ENCODE measurements at places on chromosomes 7 and 10.

DNA sequence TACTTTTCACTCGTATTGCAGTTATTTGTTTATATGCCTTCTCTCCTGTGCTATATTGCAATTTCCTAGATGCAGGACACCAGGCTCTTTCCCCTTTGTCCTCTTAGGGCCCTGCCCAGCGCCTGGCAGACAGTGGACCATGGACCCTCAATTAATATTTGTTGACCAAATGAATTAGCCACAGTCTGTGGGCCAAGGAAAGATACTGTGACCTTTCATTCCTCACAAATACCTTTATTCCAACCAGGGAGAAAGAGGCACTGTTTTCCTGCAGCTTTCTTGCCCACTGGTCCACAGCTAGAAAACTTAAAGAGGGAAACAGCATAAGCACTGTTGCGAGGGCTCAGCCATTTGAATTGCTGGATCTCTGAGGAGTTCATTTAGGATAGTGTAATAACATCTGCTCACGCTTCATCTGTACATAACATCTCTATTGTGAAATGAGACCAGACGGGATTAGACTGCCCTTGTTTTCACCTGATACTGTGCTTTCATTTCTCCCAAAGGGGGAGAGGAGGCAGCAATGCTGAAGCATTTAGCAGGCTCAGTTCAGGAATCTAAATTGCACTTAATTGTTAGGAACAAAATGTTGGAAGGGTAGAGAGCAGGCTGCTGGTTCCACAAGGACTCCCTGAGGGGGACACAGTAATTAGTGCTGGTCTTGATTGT, 46.7 kb downstream of the TNS3 start:
- no peaks in the 10 kb centered on the region for H3K4me1 ChIP-seq
- H3K36me3 ChIP-seq: no peaks in the 10 kb centered on the region
- H3K27me3 ChIP-seq: no peaks in the 10 kb centered on the region
- no peak overlapping the region for H3K27ac ChIP-seq

DNA sequence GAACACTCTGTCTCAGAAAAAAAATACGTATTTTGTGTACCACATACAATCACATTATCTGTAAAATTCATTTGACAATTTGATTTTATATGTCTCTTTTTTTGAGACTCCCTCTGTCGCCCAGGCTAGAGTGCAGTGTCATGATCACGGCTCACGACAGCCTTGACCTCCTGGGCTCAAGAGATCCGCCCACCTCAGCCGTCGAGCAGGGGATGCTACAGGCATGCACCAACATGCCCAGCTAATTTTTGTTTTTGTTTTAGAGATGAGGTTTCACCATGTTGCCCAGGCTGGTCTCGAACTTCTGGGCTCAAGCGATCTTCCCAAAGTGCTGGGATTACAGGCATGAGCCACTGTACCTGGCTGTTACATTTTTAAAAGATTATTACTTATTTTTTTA, 11.6 kb upstream of the BAZ1B start:
- no peaks in the 10 kb centered on the region for H3K27me3 ChIP-seq
- H3K27ac ChIP-seq: no peak overlapping the region
- H3K4me1 ChIP-seq: no peaks in the 10 kb centered on the region
- no peak overlapping the region for H3K4me3 ChIP-seq
- H3K36me3 ChIP-seq: peaks cover 29% of the 10 kb centered on the region
- DNase-seq: no peak

DNA sequence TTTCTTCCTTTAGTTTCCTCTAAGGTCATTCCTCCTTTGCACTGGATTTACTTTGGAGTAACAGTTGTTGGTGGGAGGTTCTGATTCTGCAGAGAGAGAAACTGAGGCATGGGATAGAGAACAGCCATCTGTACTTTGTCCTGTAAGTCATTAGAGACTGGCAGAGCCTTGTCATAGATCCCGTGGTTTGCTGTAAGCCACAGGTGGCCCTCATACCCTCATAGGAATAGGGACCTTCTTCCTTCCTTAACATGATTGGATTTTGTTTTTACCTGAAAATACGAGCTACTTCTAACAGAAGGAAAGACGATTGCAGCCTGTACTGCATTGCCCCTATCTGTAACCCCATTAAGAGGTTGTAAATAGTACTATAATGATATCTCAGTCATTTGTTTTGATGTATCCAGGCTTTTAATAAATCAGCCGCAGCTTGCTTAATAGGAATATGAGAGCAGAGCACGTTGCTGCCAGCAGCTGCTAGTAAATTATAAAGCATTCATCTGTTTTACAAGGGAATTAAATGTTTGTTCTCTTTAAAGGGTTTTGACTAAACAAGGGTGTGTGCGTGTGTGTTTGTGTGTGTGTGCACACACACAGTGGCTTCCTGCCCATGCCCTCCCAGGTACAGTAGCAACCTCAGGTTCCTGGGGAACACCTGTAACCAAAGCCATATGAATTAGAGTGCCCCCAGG, 249.8 kb downstream of the AUTS2 start:
- no peak overlapping the region for H3K4me3 ChIP-seq
- no peaks in the 10 kb centered on the region for H3K36me3 ChIP-seq
- no peaks in the 10 kb centered on the region for H3K4me1 ChIP-seq
- no peak overlapping the region for H3K27ac ChIP-seq
- no peaks in the 10 kb centered on the region for H3K27me3 ChIP-seq

- H3K27ac ChIP-seq: no peak overlapping the region
- H3K4me3 ChIP-seq: no peak overlapping the region
- H3K4me1 ChIP-seq: no peaks in the 10 kb centered on the region
- H3K36me3 ChIP-seq: no peaks in the 10 kb centered on the region
- DNase-seq: no peak
Observed at GRCh38 chr7:8363407-8364015, 69.9 kb upstream of the NXPH1 start.

Data from CD4-positive, alpha-beta T cell (primary cell).